ENCODE measurements at places on chromosomes 6 and 20.

DNA sequence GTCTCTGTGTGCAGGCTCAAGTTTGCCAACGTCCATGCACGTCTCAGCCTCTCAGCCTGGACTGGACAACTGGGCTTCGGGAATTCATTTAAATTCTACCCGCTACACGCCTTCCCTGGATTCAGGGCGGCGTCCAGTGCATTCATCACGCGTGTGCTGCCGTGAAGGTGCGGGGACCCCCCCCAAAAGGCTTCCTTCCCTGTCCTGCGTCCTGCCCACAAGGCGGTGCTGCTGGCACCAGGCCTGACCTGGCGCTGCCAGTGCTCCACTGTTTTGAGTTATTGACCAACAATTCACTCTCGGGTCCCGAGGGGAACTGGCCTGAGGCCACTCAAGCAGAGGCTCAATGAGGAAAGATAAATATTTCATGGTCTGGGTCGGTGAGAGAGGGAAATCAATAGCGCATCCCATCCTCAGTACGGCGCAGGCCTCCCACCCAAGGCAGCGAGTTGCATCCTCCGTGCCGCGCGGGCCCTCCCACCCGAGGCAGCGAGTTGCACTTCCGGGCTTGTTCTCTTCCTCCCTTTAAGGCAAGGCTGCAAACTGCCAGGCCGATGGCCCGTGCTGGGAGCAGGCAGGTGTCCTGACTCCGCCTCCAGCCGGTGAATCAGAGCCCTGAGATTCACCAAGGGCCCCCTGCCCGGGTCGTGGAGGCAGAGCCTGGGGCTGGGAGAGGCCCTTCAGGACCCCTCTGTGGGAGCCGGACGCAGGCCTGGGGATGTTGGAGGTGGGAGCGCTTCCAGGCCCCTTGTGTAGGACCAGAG is 22.8 kb upstream of the BHLHE23 start:
- no peak for DNase-seq

DNA sequence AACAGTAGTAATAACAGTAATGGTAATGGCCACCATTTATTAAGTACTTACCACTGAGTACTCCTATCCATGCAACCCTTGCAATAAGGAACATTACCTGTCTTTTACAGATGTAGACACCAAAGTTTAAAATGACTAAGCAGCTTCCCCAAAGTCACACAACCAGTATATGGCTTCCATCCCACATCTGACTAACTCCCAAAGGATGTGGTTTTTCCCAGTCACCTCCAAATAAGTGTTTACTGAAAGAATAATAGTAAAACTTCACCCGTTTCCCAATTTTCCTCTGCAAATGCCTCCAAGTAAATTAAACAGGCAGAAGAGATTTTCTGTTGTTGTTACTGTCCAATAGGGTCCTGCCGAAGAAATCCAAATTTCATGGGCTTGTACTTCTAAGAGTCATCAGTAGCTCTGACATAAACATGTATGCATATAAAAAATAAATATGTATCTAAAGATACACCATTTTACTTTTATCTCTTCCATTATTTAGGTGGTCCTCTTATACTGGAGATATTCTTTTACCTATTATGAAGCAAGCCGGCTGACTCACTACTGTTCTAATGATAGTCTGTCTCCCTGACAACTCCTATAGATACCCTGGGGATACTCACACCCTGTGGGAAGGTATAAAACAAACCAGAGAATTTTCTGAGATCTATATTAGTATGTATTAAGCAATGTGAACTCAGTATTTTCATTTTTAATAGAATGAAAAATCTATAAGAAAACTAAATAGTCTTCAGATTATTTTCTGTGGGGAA is 77.9 kb upstream of the ID4 start:
- DNase-seq, result no peak

GRCh38 chr6:106862858-106863257 is 111.7 kb downstream of the CD24 start:
- no peak for DNase-seq

DNA sequence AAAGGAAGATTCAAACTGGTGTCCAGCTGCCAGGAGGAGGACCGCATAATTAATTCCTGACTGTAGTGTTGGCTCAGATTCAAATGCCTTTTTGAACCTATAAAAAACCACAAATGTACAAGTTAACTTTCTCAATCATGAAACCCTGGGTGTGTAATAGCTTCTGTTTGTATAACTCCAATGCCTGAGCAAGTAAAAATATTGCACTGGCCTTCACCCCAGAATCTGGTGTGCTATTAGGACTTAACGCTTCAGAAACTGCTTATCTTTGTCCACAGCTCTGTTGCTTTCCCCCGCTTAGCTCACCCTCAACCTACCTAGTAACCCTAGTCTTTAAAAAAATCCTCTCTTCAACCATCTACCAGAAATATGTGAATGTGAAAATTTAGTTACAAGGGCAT is 119.1 kb upstream of the MAP7 start:
- no peak for DNase-seq

- DNase-seq, result no peak
Measured at GRCh38 chr6:90253631-90254030, 43.0 kb downstream of the BACH2 start.

DNA sequence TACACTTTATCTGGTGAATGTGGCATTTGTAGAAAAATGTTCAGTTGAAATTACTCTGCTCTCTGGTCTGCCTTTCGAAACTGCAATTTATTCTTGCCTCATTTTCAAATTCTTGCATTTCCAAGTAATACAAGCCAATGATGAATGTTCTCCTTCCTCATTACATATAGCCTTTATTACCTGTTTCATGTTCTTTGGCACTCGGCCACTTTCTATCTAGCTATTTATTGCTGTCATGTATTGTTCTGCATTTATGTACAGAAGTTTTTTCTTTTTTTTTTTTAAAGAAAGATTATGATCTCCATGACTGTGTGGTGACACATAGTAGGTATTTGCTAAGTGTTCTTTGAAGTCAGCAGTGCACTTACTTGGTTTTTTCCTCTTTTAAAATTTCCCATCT is 261.4 kb downstream of the ZFAND3 start:
- no peak for DNase-seq

GRCh38 chr6:112680091-112680490 is 333.0 kb downstream of the RFPL4B start:
- DNase-seq, result no peak

DNA sequence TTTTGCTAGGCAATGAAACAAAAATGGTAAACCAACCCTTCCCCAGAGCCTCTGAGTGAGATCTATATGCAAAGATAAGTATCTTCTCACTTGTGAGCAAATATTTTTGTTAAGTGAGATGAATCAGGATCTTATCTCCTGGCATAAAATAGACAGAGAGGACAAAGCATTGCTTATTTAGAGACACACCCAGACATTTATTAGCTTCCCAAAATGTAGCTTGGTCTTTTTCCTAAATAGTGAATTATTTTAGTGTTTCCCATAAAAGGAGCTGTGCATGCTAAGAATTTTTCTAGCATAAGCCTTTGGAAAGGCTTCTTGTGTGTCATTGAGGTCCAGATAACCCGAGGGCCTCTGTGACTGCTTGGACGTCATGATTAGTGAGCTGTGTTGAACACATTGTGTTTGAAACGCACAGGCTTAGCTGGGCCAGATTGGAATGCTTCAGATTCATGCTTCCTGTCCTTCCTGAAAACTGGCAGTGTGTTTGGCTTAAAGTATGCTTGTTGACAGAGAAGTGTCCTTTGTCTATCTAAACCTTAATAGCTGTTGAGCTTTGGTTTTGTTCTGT is 16.5 kb downstream of the MTHFD1L start:
- DNase-seq, result no peak

- peak; percentile 24 for DNase-seq
Measured at GRCh38 chr6:31158863-31159855, 770 bp downstream of the TCF19 start.

- DNase-seq, result no peak
Measured at GRCh38 chr20:7770578-7770977, 169.7 kb downstream of the HAO1 start.

GRCh38 chr20:1944345-1945091 is 49.3 kb downstream of the SIRPA start:
- DNase-seq, result no peak

- no peak for DNase-seq
Measured at GRCh38 chr6:41690541-41691330, 44.7 kb downstream of the TFEB start.

- DNase-seq, result no peak
Measured at GRCh38 chr6:163782436-163783003, 368.0 kb downstream of the QKI start.

GRCh38 chr20:62475772-62476055 is at the start of gene GATA5:
TSS of gene GATA5 (minus strand) at chr20:62475995. CDS start at chr20:62475521, 474 bp downstream.
- no peak for DNase-seq

GRCh38 chr6:13302751-13303667 is 25.3 kb downstream of the TBC1D7 start:
- DNase-seq, result peak; percentile 47

GRCh38 chr6:81293896-81294295 is 458.6 kb downstream of the TENT5A start:
- DNase-seq, result no peak

DNA sequence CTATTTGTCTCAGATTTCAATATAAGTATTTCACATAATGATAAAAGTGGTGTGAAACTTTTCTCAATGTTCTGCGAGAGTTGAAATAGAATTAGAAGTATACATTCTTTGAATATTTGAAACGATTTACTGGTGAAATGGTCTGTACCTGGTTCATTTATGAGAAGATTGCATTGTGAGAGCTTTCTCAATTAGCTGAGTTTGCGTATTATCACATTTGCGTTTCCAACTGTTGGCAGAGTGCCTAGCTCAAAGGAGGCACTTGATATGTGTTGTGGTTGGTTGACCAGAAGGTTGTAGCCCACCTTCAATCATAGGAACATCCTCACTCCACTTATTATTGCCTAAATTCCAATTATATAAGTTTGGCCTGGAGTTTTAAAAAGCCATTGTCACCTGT is 58.8 kb upstream of the EXOC2 start:
- DNase-seq, result no peak

- no peak for DNase-seq
Measured at GRCh38 chr6:56556751-56557540, 85.7 kb downstream of the DST start.

DNA sequence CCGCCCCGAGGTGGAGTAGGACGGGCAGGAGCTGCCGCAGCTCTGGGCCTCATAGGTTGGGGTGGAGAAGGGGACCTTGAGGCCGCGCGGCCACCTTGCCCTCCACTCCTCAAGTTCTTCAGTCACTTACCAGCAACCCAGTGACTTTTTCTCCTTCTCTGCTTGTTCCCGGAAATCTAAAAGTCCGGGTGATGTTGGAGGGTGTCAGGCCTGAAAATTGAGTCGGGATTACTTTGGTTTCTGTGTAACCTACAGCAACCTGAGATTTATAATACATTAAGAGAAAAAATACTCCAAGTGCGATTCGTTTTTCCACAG is 338 bp downstream of the RWDD1 start:
- no peak for DNase-seq

- peak; percentile 55 for DNase-seq
Measured at GRCh38 chr20:43691928-43692524, 25.1 kb downstream of the MYBL2 start.

GRCh38 chr6:11317885-11318771 is 85.7 kb upstream of the NEDD9 start:
- DNase-seq, result peak; percentile 82

GRCh38 chr6:80566361-80566760 is 459.9 kb downstream of the BCKDHB start:
- DNase-seq, result no peak

DNA sequence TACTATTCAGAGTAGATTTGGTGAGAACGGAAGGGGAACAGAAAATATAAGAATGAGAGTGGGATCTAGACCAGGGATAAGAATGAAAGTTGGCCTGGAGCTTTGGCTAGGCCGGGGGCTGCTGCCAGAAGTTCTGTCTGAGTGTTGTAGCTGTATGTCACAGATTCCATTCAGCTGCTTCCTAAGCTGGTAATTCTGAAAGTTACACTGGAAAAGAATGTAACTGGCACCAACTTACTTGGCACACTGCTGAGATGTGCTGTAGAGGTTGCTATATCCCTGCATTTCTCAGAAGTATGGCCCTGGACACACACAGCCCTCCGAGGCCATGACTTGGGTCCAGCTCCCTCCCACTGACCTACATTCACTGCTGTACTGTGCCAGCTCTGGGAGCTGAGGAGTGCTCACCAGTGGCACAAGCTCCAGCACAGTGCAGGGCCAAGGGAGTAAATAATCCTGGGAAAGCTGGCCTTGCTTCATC is 25.8 kb upstream of the TMEM217 start:
- no peak for DNase-seq

All from activated naive CD4-positive, alpha-beta T cell treated with Interleukin-2 at 50 U/mL for 16 hours (primary cell).